ENCODE measurements at places on chromosomes 2 and 18.

GRCh38 chr2:207227062-207227748 lies 61.5 kb upstream of the KLF7 start:
- no peak for DNase-seq

GRCh38 chr18:51340332-51340731 lies 142.9 kb upstream of the MEX3C start:
- no peak for DNase-seq

- DNase-seq, result peak; percentile 34
Observed at GRCh38 chr2:236343400-236344161, 79.4 kb upstream of the ASB18 start.

GRCh38 chr2:204370172-204370718 lies 175.0 kb upstream of the PARD3B start:
- DNase-seq, result no peak

GRCh38 chr2:86646865-86647264 lies 23.2 kb upstream of the RNF103 start:
- no peak for DNase-seq

DNA sequence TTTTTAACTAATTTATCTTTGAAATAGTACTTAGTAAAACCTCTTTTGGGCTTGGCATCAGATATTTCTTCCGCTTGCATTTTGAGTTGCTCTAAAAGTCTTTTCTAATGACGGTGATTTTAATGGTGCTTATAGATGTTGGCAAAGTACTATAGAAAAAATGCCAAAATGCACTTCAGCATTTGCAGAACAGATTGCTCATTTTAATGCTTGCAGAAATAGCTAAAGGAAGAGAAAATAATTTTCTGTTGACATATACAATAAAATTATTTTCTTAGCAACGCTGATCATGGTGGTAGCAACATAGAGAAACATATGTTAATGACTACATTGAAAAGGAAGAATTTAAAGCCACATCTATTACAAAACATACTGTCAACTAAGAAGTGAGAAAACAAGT lies 170.7 kb downstream of the STK39 start:
- DNase-seq, result no peak

DNA sequence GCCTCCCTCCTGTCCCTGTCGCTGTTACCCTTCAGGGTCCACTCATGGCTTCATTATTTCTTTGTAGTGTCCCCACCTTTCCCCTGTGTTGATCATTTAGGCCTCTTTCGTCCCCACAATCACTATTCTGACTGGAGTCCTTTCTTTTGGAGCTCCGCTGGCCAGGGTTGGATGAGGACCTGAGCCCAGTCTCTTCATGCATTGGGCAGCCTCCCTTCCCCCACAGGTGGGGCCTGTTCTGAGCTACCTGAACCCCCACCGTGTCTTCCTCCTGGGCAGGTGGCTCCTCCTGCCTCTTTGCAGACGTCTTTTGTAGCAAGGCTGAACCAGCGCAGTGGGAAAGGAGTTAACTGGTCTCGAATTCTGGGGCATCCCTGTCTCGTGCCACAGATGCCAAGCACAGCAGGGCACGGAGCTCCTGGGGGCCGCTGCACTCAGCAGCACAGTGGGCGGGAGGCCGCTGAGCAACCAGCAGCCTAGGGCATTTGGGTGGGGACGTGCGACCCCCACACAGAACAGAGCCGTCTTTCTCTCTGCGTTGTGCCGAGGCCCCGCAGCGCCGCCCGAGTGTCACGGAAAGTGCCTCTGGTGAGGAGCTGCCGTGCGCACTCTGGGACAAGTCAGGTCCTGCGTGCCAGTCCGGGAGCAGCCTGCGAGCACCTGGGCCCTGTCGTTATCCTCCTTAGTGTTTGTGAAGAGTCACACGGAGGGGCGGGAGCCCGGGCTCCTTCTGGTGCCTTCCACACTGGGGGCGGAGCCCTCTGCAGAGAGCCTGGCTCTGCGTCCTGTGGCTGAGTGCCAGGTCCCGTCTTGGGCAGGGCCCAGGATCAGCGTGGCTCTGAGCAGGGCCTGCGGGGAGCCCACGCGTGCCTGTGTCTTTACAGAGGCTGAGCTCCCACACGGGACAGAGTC lies 130.1 kb downstream of the NFATC1 start:
- no peak for DNase-seq

DNA sequence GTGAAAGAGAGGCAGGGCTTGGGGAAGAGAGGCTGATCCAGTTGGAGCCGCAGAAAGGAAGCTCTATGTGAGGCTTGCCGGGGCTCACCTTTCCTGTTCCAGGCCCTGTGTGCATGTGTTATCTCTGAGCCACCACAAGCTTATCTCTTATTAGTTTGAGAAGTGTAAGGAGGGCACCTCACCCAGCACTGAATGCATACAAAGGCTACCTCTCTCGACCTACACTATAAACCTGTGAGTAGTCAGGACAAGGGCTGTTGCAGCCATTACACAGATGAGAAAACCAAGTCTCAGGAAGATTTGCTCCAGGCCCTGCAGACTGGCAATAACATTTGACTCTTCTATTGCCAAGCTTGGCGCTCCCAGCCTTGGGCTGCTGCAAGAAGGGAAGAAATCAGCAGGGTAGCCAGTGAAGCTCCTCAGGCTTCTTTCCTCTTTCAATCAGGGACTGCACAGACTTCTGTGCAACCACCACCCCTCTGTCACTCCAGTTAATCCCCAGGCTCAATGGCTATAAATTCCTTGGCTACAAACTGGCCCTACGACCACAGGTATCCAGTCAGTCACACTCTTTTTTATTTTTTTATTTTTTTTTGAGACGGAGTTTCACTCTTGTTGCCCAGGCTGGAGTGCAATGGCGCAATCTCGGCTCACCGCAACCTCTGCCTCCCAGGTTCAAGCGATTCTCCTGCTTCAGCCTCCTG lies 73.8 kb downstream of the CLHC1 start:
- DNase-seq, result no peak

DNA sequence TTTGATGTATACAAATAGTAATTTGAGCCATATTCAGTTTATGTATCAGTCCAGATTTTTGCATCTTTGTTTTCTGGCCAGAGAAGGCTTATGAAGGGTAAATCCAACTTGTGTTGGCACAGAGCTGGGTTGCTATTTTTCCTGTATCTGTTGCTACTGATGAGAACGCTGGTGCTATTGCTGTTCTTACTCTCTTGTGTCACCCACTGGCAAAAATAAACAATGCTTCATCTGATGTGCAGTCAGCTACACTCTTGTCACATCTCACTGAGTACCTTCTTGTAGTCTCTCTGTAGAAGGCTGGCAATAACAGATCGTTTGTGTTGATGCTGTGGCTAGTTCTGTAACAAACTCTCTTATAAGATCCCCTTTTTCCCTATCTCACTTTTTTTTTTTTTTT lies 323.4 kb downstream of the CDH19 start:
- no peak for DNase-seq

DNA sequence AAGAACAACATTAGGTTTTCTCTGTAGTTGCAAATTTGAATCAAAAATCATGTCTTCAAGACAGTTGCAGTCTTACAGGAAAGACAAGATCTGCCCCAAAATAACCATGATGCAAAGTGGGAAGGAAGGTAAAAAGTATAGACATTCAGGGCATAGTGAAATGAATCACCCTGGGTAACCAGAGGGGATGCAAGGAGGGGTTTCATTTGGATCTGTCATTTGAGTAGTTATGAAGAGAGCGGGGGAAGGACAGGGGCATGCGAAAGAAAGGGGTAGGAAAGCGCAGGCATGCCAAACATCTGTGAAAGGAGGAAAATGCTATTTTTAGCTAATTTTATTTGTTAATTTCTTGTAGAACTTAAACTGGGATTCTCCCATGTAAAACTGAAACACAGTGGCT lies 219.1 kb upstream of the BOD1L2 start:
- no peak for DNase-seq

DNA sequence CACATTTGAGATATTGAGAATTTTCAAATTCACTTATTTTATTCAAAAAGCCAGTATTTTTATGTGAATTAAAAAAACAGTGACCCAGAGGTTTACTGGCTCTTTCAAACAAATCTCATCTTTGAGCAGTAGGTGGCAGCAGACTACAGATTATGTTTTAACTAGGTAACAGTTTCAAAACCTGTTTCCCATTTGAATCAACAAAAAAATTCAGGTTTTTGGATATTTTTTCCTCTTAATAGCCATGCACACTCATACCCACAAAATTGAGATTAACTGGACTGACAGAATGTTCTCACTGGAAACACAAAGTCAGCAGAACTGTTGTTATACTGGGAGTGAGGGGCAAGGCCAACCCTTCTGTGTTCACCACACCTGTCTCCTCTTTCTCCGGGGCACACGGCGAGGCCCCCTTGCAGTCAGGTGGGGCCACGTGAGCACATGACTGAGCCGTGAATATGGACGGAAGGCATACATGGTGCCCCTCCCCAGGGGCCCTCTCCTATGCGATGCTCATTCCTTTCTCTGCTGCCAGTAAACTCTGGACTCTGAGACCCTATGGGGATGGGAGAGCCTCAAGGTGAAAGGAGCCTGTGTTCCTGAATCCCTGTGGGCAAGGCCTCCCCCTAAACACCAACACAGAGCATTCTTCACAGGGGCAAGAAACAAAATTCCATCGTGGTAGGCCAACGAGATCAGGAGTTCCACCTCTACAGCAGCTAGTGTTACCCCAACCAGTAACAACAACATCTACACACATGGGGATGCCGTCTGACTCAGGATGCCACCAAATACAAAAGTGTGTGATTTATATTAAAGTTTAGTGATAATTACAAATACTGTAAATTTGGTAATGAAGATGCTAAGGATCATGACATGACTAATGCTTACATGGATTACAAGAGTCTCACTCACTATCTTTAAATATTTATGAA lies 80.4 kb downstream of the LPIN2 start:
- DNase-seq, result peak; percentile 40

DNA sequence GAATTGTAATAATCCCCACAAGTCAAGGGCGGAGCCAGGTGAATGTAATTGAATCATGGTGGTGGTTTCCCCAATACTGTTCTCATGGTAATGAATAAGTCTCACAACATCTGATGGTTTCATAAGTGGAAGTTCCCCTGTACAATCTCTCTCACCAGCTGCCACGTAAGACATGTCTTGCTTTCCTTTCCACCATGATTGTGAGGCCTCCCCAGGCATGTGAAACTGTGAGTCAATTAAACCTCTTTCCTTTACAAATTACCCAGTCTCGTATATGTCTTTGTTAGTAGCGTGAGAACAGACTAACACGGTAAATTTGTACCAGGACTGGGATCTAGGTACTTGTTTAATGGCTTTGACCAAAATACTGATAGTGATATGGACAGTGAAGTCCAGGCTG lies 744.3 kb upstream of the REG3G start:
- no peak for DNase-seq

- peak; percentile 65 for DNase-seq
Observed at GRCh38 chr18:75478996-75479880, 51.7 kb upstream of the SMIM21 start.

- no peak for DNase-seq
Observed at GRCh38 chr2:10300328-10300920, 2.3 kb upstream of the HPCAL1 start.

DNA sequence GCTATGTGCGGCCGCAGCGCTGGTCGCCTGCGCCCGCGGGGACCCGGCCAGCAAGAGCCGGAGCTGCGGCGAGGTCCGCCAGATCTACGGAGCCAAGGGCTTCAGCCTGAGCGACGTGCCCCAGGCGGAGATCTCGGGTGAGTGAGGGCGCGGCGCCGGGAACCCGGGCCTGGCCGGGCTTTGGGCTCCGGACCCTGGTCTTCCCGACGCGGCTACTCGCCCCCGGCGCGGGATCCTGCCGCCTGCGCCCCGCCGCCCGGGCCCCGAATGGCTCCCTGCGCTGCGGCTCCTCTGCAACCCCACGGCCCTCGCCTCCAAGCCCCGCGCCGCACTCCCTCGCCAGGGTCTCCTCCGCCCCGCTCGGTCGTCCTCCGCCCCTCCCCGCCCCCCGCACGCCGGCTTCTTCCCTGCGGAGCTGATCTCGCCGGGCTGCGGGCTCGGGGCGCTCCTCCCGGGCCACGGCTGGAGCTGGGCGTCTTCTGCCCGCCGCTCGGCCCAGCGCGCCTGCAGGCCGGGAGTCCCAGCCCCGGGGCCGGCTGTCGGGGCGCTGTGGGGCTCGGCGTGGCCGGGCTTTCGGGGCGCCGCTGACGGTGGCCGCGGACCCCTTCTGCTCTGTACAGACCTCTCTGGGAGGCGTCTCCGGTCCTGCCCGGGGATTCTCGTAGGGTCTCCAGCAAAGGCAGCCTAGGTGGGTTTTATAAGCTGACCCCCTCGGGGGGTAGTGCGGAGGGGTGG lies 652 bp downstream of the GPC1 start:
- DNase-seq, result no peak

DNA sequence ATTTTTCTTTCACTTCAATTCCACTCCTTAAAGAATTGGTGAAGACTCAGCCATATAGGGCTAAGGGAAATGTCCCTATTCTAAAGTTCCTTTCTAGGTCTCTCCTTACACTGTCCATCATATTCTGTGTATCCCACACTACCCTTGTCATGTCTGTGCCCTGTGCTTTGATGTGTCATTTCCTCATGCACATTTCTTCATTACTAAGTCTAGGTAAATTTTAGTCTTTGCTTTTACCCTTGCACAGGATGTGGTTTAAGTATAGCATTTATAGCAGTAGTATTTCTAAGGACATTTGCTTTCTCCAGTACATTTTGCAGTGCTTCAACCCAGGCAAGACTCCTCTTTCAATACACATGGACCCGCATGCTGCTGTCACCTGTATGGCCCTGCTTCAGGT lies 221.5 kb upstream of the ACVR2A start:
- DNase-seq, result peak; percentile 37

- no peak for DNase-seq
Observed at GRCh38 chr2:129888896-129889295, 90.6 kb upstream of the RAB6C start.

DNA sequence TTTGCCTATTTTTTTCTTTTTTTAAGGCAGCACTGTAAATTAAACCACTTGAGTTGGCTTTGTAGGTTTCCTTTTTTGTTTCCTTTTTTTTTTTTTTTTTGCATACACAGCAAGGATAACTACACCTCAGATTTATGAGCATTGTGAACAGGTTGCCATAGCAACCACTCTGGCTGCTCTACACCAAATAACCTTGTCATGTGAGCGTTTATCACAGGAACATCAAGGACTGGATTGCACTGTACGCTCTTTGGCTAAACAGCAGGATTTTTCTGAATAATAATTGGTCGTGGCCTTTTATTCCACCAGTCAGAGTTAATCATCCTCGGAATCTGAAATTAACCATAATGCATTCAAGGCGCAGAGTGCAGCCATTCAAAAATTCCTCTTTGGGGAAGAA lies 199.1 kb upstream of the SLC14A2 start:
- DNase-seq, result no peak

DNA sequence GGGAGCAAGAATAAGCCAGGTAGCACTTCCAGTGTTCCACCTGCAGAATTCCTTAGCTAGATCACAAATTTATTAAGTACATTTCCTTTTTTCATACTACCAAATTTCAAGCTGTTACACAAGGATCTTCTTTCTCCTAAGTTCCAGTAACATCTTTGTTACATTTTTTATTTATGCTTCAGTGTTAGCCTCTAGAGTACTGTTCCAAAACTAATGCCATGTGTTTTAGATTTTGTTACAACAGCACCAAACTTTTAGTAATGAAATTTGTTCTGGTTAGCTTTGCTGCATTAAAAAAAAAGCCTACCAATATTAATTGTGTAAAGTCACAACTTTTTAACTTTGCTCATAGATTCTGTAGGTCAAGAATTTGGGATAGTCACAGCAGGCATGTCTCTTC lies 161.1 kb downstream of the CAMKMT start:
- no peak for DNase-seq

GRCh38 chr2:219542931-219543595 lies 546 bp downstream of the CHPF start:
- DNase-seq, result no peak

GRCh38 chr2:21552981-21553380 lies 429.2 kb downstream of the TDRD15 start:
- DNase-seq, result peak; percentile 25

GRCh38 chr2:195651046-195651445 lies 6.0 kb upstream of the SLC39A10 start:
- DNase-seq, result peak; percentile 44

All from inflammatory macrophage treated with lipopolysaccharide for 1 hour (primary cell).